ENCODE measurements at places on chromosomes 12 and 14.

- DNase-seq = no peak
These were observed 58.1 kb upstream of the NUDT4 start for GRCh38 chr12:93319523-93320050.

DNA sequence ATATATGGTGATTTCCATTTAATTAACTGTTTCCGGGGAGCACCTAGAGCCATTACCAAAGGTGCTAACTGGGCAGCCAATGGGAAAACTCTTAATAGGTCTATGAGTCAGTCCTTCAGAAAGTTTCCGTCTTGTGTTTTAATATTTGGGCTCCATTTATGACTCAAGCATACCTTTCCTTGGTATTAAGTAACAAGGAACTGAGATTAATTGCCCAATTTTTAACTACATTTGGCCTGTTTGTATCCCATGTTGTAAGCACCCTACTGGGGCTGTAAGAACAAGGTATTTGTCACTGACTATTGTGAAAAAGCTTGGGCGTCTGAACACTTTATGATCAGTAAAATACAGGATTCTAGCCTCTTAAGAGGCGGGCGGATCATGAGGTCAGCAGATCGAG, 62.8 kb upstream of the FOXN3 start:
- DNase-seq = no peak

DNA sequence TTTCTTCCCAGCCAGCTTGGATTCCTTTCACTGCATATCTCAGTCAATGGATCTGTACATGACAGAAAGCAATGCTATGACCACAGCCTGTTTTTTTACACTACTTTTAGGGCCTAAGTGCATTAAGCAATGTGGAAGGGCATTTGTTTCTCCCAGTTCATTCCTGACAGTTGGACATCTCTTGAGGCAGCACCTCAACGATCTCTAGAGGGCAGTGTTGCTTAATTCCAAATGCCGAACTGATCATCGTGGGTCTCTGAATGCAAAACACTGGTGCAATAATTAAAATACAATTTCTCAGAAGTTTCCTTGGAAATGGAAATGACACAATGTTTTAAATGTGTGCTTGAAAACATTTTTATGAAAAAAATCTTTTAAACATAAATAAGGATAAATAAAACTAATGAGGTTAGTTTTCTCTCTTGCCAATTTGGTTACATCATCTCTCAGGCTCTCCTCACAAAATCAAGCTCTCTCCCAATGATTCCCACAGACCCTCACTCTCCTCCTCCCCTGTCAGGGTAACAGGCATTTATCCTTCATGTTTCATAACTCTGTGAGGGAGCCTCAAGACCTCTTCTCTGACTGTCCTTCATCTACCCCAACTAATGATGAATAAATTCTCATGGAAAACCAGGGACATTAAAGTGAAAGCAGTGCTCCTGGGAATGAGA, 192.4 kb upstream of the SLC16A7 start:
- no peak for DNase-seq

GRCh38 chr14:39431416-39432178, 636 bp downstream of the FBXO33 start:
- DNase-seq = peak; percentile 88

DNA sequence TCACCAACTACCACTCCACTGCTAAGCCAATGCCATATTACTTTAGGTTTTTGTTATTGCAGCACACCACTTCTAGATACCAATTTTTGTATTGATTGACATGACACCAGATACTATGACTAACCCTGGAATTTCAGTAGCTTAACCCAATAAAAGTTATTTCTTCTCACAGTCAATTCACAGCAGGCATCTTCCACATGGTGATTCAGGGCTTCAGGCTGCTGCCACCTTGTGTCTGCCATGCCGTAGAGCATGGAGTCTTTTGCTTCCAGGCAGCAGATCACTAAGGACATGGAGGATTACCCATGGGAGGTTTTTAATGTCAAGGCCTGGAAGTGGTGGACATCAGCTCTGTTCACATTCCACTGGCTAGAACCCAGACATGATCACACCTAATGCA, 56.4 kb upstream of the LTA4H start:
- no peak for DNase-seq

DNA sequence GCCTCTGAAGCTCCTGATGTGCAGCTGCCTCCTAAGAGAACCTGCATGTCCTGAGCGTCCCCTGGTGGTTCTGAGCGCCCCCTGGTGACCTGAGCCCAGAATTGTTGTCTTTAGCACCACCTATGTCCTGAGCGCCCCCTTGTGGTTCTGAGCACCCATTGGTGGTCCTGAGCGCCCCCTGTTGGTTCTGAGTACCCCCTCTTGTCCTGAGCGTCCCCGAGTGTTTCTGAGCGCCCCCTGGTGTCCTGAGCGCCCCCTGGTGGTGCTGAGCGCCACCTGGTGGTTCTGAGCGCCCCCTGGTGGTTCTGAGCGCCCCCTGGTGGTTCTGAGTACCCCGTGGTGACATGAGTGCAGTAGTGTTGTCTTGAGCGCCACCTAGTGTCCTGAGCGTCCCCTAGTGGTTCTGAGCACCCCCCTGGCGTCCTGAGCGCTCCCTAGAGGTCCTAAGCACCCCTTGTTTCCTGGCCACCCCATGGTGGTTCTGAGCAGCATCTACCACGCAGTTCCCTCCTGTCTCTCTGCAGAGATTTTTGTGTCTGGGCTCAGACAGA, 782.5 kb downstream of the TMEM121 start:
- DNase-seq = peak; percentile 80

- DNase-seq = no peak
These were observed 102.7 kb downstream of the ST8SIA1 start for GRCh38 chr12:22231836-22232235.

- DNase-seq = no peak
These were observed 1.6 kb downstream of the CCDC88C start for GRCh38 chr14:91415794-91416743.

- DNase-seq = no peak
These were observed 280.9 kb downstream of the LRIG3 start for GRCh38 chr12:58639318-58639934.

DNA sequence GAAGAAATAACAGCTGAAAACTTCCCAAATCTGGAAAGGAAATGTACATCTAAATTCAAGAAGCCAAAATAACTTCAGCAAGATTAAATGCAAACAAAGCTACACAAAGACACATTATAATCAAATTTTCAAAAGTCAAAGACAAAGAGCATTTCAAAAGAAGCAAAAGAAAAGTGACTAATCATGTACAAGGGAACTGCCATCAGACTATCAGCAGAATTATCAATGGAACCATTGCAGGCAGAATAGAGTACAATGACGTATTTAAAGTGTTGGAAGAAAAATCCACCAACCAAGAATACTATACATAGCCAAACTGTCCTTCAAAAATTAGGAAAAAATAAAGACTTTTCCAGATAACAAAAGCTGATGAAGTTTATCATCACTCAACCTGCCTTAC, 147.5 kb downstream of the NELL2 start:
- DNase-seq = no peak

DNA sequence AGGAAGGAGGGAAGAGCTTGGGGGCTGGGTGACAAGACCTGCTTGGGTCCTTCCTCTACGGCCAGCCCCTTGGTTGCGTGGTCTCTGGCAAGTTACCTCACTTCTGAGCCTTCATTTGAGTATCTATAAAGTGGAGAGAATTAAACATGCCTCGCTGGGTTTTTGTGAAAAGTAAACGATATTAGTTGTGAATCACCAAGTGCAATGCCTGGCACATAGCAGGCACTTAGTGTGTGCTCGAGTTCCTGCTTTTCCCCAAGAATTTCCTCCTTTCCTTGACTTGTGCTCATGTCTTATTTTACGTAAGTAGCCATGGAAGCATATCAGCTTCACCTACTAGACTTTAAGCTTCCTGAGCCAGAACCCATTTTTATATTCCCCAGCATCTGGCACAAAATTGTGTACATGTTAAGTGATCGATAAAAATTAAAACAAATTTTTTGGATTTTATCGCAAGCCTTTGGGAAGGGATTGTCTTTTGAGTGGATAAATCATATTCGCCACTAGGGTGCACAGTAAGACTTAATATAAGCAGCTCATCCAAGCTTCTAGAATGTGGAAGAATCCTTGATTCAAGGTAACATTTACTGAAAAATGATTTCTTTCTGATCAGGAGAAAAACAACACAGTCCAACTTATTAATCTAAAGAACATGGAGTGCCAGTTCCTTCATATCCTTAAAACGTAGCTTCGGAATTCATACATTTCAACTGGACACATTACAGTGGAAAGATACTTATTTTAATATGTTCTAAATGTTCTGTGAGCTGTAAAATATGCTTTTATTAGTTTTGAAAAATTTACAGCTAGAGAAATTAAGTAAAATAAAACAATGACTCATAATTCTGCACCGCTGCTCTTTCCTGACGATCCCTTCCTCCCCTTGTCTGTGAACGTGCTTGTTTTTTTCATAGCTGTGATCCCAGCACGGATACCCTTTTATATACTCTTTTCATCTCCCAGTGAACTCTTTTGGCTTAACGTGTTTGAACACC, 62.0 kb downstream of the SLC25A47 start:
- no peak for DNase-seq

- no peak for DNase-seq
These were observed 148.0 kb downstream of the APAF1 start for GRCh38 chr12:98793121-98793520.

- DNase-seq = peak; percentile 42
These were observed 84.9 kb upstream of the DIO3 start for GRCh38 chr14:101476258-101476915.

DNA sequence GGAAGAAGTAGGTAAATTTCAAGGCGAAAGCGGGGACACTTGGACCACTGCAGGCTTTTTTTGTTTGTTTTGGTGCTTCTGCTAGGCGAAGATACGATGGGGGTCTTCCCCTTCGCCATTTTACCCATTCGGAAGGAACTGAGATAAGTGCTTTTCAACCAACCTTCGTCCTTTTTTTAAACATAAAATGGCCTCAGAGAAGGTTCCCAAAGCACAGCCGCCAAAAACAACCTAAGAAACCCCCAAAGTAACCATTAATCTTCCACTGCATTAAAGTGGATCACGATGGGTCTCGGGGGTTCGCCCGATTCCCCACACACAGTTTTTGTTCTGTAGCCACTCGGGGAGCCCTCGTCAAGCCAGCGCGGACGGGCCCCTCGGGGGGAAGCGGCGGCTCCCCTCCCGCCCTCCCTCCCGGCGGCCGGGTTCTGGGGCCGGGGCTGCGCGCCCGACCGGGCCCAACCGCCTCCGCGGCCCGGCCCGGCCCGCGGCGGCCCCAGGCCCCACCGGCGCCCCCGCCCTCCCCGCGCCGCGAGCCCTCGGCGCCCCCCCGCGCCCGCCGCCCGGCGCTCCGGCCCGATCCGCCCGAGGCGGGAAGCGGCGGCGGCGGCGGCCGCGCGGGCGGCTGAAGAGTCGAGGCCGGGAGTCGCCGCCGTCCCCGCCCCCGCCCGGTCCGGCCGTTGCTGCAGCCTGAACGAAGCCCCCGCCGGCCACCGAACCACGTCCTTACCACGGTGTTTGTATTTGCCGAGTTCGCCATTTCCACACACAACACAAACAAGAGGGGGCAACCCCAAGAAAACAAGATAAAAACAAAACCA, 790 bp downstream of the GTF2A1 start:
- peak; percentile 85 for DNase-seq

- no peak for DNase-seq
These were observed 650.1 kb upstream of the MDGA2 start for GRCh38 chr14:48325486-48325885.

- no peak for DNase-seq
These were observed 420.9 kb downstream of the PCNX1 start for GRCh38 chr14:71328183-71328582.

GRCh38 chr12:57745485-57745881, 644 bp downstream of the TSPAN31 start:
- DNase-seq = peak; percentile 40

DNA sequence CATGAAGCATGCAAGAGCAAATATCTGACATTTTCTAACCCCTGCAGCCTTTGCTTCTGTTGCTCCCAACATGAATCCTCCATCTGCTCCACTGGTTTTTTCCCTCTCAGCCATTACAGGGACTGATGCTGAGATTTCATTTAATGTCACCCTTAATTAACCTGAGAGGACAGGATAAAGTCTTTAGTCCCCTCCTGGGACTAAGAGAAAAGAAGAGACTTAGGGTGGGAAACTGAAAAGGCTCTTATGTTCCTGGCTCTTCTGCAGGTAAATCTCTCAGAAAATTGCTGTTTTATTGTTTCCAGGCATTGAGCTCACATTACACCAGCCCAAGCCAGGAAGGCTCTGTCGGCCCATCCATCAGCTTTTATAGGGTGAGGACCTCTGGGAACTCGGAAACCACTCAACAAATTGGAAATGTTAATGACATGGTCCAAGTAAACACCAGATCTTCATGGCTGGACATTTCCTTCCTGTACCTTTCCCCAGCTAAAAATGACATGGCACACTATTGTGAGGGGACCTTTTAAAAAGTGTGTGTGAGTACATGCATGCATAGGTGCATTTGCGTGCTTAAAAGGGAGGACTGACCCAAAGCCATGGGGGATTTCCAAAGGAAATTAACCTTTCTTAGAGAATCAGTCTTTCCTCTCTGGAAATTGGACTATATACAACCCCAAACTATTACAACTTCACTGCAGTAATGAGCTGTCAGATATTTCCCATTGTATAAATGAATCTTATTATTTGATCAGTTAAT, 408.1 kb upstream of the TMTC1 start:
- no peak for DNase-seq

DNA sequence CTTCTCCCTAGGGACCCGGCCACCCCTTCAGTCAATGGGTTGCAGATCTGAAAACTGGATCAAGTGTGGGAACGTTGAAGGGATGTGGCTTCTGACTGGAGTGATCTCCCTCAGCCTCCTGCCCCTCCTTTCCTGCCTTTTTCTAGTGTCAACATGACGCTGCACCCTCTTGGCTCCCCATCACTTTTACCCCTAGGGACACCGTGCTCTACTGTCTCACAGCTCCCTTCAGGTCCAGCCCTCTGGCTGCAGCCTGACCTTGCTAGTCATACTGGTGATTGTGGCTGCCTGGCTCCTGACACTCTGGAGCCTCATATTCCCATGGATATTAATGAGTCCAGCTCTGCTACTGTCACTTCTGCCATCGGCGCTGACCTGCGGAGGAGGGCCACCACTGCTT, 51.5 kb upstream of the RASSF3 start:
- peak; percentile 82 for DNase-seq

DNA sequence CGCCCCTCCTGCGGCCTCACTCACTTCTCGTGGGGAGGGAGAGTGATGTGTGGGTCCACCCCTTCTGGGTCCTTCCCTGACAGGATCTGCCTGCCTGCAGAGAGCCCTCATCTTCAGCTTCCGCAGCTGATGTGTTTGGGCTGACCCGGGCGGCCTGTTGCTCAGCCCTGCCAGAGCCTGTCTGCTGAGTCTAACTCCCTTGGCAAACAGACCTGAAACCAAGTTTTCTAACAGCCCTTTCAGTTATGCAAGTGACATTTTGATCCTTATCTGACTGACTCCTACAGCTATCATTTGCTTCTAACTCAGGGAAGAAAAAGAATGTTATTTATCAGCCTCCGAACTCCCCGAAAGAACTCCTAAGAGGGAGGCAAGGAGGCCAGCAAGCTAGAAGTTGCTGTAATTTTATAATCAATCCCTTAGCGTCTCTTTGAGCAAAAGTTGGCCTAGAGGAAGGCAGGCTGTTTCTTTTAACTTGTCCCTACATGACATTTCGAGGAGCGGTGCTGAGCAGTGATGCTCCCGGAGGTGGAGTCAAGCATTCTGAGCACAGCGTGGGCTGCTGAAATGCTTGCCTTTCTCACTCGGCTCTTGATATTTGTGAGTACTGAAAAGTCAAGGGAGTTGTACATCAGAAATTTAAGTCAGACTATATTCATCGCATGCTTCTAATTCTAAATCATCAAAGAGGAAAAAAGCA, 31.5 kb upstream of the CACNA2D4 start:
- DNase-seq = peak; percentile 85

- DNase-seq = no peak
These were observed 18.9 kb upstream of the LRTM2 start for GRCh38 chr12:1801303-1801975.

GRCh38 chr14:59310633-59311032, 122.2 kb downstream of the DAAM1 start:
- DNase-seq = no peak

All from posterior vena cava (tissue), 2 donors.